ENCODE measurements at places on chromosomes 1 and 21. TPM values are rescaled to one million over a fixed set of nuclear protein-coding genes. Genes with fewer than 3 reads are reported as not detected.

RRP1 gene
- 21.9 TPM for total RNA-seq

RASSF5 gene
- total RNA-seq, result 0.33 TPM

PRDM2 gene
- 15.4 TPM for total RNA-seq

KRTAP6-2 gene
- not detected for total RNA-seq

OR2T1 gene
- total RNA-seq, result not detected

L1TD1 gene
- total RNA-seq, result not detected

TESK2 gene
- total RNA-seq, result 2.2 TPM

CELF3 gene
- not detected for total RNA-seq

PLEKHN1 gene
- 0.65 TPM for total RNA-seq

TRIM67 gene
- not detected for total RNA-seq

SPRR4 gene
- total RNA-seq, result not detected

NBPF4 gene
- total RNA-seq, result not detected

GJC2 gene
- total RNA-seq, result 3.3 TPM

CTSE gene
- total RNA-seq, result under 0.01 TPM

SLC44A3 gene
- total RNA-seq, result 2.4 TPM

TRIM46 gene
- 6.9 TPM for total RNA-seq

TEX38 gene
- not detected for total RNA-seq

CRB1 gene
- total RNA-seq, result not detected

NSUN4 gene
- total RNA-seq, result 19.6 TPM

HHAT gene
- 2.9 TPM for total RNA-seq

ASCL5 gene
- total RNA-seq, result not detected

CELA2A gene
- total RNA-seq, result not detected

BRDT gene
- total RNA-seq, result not detected

CHRM3 gene
- 2.0 TPM for total RNA-seq

BTBD19 gene
- total RNA-seq, result 32.7 TPM

All from vein endothelial cell (primary cell).